Mesothelial cell of epicardium (in vitro differentiated cells): ENCODE measurements at places on chromosomes 16 and 17. TPM values are rescaled to one million over a fixed set of nuclear protein-coding genes. Genes with fewer than 3 reads are reported as not detected.
A peak's percentile ranks its signal among the peaks of the same experiment; 100 is the strongest.

Gene CEP295NL
- 3.2 to 4.2 TPM (median 3.8 TPM) in 3 replicates for total RNA-seq

Gene LLGL2
- total RNA-seq = 29.8 to 33.1 TPM (median 31.9 TPM) in 3 replicates

Gene CDC42EP4
- total RNA-seq = 68.4 to 71.3 TPM (median 70.3 TPM) in 3 replicates

Gene ACSM2A
- total RNA-seq = not detected in 3 replicates

Gene TM4SF5
- not detected in 3 replicates for total RNA-seq

Gene CCL4
- not detected in 3 replicates for total RNA-seq

Gene TEKT1
- not detected in 3 replicates for total RNA-seq

Gene DHRS13
- 10.3 to 12.4 TPM (median 12.1 TPM) in 3 replicates for total RNA-seq

Gene PTGES3L
- 1.5 to 2.0 TPM (median 1.6 TPM) in 3 replicates for total RNA-seq

Gene CASKIN2
- 37.4 to 39.2 TPM (median 37.4 TPM) in 3 replicates for total RNA-seq

Gene ZP2
- total RNA-seq = not detected in 3 replicates

Gene HBM
- not detected in 3 replicates for total RNA-seq

Gene ZFP3
- 0.96 to 1.0 TPM (median 1.00 TPM) in 3 replicates for total RNA-seq

DNA sequence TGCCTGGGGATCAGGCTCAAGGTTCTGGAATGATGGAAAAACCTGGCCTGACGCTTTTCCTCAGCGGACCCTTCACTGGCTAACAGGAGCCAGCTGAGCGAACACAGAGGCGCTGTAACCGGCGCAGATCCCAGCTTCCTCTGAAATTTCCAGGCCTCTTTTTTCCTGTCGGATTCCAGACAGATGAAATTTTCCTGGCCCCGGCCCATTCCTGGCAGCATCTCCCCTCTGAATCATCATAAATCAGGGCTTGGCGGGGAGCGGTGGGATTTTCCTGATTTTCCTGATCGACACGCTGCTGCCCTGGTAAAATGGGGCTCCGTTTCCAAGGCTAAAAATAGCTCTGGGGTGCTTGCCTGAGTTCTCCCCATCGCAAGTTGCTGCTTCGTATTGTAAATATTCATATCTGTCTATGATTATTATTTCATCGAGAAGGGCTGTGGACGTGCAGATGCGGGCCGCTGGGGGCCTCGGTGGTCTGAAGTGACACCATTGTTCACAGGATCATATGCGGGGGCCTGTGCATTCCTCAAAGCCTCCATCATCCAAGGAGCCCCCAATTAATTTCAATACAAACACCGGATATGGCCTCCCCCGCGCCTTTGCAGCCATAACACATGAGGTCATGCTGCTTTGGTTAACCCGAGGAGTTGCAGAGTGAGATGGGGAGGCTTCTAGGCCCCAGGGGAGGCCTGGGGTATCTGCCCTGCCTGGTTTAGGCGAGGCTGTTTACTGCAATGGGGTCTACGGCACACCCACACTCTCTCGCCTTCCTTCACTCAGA lies 45.8 kb upstream of the ETV4 start:
- peak; percentile 23 for DNase-seq

DNA sequence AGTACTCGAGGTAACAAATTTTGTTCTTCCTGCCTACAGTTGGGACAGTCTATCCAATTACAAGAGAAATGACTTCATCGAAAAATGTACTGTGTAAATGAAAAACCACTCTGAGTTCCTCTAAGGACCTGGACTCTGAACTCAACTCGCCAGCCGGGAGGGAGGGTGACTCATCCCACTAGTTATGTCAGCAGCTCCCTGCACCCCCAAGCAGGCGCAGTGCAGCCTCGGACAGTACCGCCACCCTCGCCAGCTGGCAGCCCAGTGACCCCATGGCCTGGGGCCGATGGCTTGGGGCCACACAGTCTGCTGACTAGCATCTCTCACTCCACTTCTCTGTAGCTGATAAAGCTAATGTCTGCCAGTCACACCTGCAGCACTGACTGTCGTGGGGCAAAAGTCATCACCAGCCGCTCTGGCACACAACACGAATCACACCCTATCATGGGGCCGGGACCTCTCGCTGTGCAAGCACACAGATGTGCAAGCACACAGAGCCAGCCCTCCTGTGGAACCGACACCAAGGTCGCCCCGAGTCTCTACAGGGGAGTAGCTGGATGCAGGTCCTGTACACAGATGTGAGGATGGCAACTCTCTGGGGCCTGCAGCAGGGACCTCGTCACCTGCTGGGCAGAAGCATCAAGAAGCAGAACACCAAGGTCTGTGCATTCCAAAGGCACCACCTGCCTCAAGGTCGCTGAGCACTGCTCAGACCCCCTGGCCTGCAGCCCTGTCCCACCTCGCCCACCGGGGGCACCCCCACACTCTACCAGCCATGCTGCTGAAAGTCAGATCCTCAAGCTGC lies 5.7 kb downstream of the CSNK1D start:
- no peak for DNase-seq

DNA sequence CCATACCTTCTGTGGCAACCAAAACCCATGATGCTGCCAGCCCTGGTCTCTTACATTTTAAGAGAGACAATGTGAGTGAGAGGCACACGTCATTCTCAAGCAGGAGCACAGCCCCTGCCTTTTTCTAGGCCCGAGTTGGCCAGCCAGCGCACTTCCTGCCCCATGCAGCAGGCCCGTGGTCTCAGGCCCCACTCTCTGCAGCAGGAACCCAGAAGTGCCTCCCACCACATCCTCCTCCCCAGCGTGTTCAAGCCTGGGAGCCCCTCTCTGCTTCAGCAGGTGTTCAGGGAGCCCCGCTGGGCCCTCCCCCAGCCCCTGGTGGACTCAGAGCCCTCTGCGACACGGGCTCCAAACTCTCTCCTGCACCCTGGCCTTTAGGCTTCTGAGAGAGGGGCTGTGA lies 30.5 kb downstream of the ITGAE start:
- DNase-seq = no peak

DNA sequence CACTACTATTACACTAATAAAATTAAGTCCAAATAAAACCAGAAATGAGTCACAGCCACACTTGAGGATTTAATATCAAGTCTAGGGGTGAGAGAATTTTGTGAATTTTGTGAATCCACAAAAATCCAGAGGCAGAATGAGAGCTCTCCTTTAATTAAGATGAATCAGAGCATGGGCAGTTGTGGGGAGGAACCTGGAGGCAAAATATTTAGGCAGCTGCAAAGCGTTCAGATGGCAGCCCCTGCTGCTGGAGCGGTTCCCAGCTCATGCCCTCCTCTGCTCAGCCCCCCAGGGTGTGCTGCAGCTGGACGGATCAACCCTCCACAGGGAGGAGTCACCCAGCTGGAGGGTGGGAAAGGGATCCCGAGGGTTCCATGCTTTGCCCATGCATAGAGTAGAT lies 43.4 kb upstream of the IRX6 start:
- no peak for DNase-seq

GRCh38 chr17:60398227-60398959 lies 6.5 kb upstream of the USP32 start:
- DNase-seq = no peak

DNA sequence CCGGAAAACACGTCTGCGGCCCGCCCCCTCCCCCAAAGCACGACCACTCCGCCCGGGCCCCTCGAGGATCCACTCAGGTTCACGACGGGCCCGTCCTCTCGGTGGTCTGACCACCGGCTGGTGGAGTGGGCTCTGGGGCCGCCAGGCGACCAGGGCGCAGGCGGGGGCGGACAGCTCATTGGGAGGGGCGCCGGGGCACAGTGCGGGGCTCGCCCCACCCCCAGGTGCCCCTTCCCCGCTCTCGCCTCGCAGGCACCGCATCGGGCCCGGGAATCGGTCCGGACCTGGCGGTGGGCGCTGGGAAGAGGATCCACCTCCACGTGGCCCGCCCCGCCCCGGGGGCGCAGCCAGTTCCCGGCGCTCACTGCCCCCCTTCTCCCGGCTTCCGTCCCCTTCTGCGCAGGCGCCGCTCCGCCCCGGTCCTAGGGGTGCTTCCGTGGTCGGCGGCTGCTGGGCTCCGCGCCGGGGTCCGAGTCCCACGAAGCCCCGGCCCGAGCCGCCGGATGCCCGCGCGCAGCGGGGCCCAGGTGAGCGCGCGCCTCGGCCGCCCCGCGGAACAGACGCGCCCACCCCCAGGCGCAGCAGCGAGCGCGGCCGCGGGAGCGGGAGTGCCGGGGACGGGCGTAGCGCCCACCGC lies at the start of gene MPG:
TSS of gene MPG (plus strand) at position 419 of the 637 bp plus-strand sequence. CDS start at position 504, 85 bp downstream.
- DNase-seq = peak; percentile 80

DNA sequence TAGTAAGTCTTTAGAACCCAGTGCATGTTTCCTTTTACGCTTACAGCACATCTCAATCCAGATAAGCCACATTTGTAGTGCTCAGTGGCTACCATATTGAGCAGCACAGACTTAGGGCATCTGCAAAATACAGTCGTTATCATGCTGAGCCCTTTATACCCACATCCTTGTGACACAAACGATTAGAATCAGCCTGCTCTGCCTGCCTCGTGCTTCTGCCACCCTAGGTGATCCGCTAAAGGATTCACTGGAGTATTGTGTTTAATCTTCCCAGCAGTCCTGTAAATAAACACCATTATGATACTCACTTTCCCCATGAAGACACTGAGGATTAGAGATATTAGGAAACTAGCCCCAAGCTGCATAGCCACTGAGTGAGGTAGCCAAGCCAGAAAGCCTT lies 51.3 kb upstream of the FA2H start:
- DNase-seq = no peak

- DNase-seq = no peak
Observed at GRCh38 chr16:31508706-31509195, 560 bp upstream of the RUSF1 start.

- DNase-seq = no peak
Observed at GRCh38 chr17:79109584-79109983, 35.0 kb downstream of the ENGASE start.

DNA sequence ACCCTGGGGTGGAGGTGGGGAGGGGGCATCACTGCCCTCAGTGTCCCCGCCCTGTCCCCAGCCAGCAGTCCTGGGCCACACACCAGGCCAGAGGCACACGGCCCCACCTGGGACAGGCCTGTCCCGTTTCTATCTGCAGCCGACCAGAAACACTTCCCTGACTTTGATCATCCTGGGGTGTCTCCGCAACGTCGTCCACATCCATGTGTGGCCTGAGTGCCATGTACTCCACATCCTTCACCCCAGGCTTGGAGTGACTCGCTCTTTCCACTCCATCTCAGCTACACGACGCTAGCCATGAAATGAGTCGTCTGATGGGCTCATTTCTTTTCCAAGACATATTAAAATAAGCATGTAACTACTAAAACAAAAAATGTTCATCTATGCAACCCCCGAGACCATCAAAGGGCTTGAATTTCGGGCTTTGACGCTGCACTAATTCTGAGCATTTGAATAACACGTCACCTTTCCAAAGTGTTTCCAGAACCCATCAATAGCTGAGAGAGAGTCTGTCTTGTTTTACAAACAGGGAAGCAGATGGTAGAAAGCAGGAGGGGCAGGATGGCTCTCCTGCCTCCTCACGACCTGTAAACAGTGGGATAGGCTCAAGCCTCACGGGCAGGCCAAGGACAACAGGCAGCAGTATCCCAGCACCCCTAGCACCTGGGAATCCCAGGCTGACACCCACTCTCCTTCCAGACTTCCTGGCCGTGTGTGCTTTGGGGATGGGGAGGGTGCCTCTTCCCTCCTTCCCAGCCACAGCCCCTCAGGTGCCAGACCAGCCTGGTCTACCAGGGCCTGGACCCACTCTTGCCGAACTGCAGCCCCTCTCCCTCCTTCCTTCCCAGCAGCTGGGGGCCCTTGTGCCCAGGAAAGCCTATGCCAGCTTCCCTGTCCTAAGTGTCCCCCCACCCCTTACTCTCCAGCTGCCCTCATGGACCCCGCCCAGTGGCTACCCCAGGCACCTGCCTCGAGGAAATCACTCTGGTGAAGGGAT lies 20.0 kb upstream of the RASD1 start:
- DNase-seq = no peak

DNA sequence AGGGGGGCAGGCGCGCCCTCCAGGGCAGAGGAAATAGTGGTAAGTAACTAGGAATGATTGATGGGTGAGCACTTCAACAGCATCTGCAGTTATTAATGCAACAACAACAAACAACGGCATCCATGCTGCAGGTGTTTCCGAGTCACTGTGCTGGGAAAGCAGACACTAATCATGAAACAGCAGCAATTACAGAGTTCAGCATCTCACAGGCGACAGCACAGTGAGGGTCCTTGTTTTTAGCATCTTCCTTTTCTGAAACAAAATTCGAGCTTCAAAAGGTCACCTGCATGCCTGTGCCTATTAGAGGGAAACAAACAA lies 191.9 kb downstream of the SLC39A11 start:
- DNase-seq = no peak
